GM04504 (cell line): ENCODE measurements at places on chromosomes 3 and 15.
A peak's percentile ranks its signal among the peaks of the same experiment; 100 is the strongest.

DNA sequence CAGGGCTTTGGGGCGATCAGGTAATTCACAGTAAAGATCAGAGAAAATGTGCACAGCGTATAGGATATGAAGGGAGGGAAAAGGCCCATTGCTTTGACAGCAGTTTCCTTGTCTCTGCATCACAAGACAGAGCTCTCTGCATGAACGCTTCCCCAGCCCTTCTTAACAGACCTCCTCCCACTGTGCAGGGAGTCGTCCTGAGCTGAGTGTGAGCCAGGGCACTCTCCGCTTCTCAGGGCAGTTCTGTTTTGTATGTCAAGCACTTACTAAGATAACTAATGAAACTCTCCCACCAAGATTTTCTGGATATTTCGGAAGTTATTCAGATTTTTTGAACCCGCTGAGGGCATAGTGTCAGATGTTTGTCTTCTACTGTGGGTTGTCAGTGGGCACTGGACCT lies 105.8 kb upstream of the C15orf61 start:
- DNase-seq, result no peak

GRCh38 chr15:90425726-90426346 lies 37.8 kb downstream of the IQGAP1 start:
- no peak for DNase-seq

GRCh38 chr3:167729591-167729990 lies 5.1 kb downstream of the PDCD10 start:
- no peak for DNase-seq

DNA sequence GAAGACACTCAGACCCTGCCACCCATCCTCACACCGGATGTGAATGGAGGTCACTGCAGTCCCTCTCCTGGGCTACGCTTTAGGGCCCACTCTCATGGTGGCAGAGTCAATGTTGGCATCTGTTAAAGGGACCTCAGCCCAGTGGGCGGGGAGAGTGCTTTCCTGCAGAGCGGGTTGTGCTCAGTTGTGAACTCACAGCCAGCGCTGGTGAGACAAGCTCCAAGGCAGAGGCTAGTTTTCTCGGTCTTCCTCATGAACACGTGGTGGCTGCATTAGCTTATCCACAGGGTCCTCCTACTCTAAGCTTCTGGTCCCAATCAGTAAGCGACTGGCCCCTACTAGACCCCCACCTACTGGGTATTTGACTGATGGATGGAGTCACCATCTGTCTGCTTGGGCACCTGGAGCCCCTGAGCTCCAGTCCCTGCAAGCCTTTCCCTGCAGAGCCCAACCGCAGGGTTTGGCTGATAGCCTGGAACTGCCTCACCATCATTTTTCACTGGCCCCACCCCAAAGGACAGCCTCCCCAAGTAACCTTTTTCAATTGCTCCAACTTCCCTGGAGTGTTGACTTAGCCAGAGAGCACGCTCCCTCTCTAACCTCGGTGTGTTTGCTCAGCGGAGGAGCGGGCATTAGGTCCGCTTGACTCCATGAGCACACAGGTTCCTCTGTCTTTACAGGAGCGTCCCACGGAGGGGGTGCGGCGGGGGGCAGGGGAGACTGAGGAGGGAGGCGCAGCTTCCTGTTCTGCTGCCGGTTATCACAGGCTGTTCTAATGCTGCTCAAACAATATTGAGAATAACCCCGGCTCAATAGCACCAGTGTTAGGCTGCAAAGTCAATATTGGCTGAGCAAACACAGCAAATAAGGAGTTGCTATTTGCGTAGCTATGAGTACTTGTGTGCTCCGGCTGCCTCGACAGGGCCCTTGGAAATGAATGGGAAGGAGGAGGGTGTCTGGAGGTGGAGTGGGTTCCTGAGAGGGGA lies 141.7 kb downstream of the RPLP1 start:
- DNase-seq, result no peak

DNA sequence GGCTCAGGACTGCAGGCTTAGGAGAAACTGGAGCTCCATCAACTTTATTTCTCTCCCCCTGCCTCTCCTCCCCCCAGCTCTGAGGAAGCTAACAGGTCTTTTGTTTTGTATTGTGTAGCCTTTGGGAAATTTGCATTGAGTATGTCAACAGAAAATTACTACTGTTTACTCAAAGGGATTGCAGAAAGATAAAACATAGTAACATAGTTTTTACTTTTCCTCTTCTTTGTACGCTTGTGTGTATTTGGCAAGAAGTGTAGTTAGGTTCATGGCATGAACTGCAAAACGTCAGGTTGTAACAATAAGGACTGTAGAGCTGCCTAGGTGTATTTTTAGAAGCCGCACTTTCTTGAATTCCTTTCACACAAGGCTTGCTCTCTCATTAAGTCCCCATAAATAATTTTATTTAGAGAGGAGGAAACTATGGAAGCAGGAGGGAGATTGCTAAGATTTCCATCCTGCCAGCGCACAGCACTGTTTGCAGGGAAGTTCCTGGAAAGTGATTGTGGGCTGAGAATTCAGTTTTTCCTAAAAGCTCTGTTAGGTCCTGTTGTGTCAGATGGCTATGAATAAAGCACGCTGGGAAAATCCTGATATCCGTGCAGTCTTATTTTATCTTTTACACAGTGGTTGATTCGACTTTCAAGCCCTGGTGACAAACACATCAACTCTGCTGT lies 21.1 kb upstream of the SATB1 start:
- DNase-seq, result no peak

DNA sequence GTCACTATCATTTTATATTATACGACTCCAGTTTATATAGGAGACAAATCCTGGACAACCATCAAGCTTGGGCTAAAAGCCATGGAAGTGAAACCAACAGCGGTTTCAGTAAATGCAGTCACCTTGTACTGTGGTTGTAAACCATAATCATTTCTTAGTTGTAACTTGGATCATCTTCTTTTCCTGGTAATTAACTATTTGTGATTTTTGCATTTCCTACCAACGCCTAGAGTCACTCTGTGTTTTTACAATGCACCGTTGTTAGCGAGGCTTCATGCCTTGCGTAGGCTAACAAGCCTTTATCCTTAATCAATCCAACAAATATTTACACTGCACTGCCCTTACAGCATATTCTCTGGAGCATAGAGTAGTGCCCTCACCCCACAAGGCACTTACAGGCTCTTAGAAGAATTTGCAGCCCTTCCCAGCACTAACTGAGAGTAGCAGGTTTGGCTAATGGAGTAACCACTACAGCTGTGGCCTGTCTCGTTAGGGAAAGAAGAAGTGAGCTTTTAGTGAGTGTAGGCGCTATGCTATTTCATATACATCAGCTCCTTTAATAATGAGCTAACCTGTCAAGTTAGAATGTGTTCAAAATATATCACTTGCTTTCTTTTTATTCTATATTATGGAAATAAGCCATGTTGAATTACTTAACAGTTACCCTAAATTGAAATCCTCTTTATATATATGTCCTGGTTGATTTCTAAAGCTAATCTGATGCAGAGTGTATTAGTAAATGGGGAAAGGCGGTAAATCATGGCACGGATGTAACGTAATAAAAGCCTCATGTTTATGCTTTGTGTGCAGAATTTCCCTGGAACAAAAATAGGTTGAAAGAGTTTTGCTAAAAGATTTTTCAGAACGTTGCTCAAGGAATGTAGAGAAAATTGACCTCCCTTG lies 62.8 kb downstream of the ABHD2 start:
- DNase-seq, result no peak

DNA sequence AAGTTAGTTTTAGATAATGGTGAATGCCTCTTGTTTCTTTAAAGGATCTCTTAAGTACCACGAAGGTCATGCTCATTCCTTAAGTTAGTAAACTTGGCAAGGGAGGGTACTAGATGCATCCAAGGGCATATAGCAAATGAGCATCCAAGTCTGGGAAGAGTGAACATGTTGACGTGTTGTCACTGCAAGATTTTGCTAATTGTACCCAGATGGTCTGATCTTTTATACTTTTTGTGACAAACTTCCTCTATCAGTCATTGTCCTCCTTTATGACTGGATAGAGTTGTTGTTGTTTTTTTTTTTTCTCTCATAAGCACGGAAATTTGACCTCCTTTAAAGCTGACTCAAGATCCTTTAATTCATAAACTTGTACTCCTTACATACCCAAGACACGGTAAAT lies 121.3 kb downstream of the CHST2 start:
- DNase-seq, result peak; percentile 13

DNA sequence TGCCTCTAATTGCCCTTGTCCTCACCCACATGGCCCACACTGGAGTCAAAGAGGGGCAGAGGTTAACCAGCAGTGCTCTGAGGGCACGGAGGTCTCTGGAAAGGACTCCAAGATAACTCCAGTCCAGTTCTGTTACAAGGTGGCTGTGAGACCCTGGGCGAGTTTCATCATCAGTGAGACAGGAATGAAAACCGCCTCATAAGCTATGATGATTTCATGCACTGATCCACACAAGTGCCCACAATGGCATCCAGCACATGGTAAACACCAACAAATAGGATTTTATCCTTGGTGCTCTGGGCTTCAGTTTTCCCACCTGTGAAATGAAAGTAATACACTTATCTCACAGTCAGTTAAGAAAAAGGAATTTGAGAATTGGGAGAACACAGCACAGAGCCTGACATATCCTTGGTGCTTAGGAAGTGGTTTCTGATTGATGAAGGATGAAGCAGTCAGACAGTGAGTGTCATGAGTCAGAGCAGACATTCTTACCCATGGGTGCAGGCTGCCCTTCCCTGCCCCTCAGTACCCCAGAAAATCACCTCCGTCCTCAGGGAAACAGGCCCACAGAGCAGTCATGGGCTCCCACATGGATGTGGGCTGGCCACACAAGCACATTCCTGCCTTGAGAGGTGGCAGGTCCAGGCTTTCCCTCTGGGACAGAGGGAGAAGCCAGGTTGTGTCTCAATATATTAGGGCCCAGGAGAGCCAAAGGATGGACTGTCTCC lies 48.4 kb downstream of the DAPK2 start:
- DNase-seq, result no peak

- no peak for DNase-seq
These were observed 27.3 kb downstream of the ADCY5 start for GRCh38 chr3:123421353-123422174.

- no peak for DNase-seq
These were observed 107.3 kb upstream of the ABI3BP start for GRCh38 chr3:101100361-101101009.

DNA sequence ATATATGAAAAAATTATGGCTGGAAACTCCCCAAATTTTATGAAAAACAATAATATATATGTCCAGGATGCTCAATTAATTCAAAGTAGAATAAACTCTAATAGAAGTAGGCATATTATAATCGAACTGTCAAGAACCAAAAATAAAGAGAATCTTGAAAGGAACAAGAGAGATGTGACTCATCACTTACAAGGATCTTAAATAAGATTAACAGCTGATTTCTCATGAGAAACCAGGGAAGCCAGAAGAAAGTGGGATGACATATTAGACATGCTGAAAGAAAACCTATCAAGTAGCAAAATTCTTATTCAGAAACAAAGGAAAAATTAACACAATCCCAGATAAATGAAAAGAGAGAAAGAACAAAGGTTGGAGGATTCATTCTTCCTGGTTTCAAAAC lies 66.8 kb downstream of the FAIM start:
- DNase-seq, result no peak

DNA sequence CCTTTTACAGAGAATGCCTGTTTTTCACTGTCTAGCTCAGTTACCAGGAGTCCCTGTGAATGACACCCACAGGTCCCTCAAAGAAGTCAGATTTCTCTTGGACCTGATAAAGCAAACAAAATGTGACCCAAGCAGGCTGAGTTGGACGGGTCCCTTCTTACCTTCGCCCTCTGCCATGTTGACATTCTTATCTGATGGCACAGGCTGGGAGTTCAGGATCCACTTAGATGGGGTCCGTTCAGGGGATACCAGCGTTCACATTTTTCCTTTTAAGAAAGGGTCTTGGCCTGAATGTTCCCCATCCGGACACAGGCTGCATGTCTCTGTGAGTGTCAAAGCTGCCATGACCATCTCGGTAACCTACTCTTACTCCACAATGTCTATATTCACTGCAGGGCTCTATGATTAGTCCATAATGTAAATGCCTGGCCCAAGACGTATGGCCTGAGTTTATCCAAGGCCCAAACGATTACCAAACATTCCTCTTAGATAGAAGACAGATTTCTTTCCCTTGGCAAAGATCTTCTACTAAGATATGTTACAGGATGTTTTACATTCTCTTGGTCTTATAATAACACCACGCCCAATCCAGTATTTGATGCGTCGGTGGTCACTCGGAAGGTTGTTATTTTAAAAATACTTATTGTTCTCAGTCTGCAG lies 179.1 kb downstream of the THSD4 start:
- DNase-seq, result peak; percentile 51

GRCh38 chr3:125434582-125435011 lies 59.5 kb upstream of the ZNF148 start:
- DNase-seq, result no peak

- no peak for DNase-seq
These were observed 9.6 kb downstream of the STARD5 start for GRCh38 chr15:81314378-81314777.

DNA sequence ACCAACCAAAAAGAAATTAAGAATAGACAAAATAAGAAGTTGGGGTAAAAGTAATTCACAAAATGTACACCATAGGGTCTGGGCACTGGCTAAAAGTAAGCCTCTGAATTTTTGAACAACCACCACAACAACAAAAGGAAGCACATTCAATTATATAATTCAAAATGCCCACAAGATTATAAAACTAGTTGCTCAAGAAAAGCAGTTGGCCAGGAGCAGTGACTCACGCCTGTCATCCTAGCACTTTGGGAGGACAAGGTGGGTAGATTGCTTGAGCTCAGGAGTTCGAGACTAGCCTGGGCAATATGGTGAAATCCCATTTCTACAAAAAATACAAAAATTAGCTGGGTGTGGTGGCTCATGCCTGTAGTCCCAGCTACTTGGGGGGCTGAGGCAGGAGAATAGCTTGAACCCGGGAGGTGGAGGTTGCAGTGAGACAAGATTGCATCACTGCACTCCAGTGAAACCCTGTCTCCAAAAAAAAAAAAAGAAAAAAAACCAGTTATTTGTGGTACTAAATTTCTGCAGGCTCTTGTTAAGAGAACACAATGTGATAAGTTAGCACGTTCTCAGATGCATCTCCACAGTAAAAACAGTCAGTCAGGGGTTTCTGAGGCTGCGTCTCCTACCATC lies 6.6 kb upstream of the ATP11B start:
- no peak for DNase-seq

DNA sequence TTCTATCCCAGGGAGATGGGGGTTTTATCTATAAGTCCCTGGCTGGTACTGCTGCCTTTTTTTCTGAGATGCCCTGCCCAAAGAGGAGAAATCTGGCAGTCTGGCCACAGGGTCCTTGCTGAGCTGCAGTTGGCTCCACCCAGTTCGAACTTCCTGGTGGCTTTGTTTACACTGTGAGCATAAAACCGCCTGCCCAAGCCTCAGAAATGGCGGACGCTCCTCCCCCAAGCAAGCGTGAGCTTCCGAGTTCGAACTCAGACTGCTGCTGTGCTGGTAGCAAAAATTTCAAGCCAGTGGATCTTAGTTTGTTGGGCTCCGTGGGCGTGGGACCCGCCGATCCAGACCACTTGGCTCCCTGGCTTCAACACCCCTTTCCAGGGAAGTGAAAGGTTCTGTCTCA lies 126.8 kb upstream of the SUCLG2 start:
- DNase-seq, result no peak
